NCI-H1105 (cell line): ENCODE measurements at places on chromosomes 7 and 10.

- no peak for DNase-seq
Observed at GRCh38 chr7:76220185-76221057, 18.7 kb downstream of the SRRM3 start.

DNA sequence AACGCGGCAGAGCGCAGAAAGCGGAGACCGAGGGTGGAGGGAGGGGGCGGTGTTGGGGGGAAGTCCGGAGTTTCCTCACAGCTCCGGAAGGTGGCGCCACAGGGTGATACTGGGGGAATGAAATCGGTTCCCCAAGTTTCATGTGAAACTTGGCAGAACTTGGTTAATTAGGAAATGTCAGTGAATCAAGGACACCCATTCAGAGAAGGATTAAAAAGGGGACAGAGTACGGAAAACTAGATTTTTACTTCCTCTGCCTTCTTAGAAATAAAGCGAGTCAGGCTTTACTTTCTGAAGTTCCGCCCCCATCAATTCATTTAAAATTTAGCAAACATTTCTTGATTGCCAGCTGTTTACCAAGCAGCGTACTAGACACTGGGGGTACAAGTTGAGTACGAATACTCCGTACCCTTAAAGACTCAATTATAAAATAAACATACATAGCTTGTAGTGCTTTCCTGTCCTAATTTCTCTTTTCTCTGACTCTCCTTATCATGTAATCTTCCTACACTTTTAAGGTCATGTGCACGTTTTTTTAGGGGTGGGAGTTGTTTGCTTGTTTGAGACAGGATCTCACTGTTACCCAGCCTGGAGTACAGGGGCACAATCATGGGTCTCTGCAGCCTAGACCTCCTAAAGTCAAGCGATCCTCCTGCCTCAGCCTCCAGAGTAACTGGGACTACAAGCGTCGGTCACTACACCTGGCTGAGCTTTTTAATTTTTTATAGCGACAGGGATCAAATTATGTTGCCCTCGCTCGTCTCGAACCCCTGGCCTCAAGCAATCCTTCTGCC lies 644 bp upstream of the ABI1 start:
- DNase-seq, result no peak

DNA sequence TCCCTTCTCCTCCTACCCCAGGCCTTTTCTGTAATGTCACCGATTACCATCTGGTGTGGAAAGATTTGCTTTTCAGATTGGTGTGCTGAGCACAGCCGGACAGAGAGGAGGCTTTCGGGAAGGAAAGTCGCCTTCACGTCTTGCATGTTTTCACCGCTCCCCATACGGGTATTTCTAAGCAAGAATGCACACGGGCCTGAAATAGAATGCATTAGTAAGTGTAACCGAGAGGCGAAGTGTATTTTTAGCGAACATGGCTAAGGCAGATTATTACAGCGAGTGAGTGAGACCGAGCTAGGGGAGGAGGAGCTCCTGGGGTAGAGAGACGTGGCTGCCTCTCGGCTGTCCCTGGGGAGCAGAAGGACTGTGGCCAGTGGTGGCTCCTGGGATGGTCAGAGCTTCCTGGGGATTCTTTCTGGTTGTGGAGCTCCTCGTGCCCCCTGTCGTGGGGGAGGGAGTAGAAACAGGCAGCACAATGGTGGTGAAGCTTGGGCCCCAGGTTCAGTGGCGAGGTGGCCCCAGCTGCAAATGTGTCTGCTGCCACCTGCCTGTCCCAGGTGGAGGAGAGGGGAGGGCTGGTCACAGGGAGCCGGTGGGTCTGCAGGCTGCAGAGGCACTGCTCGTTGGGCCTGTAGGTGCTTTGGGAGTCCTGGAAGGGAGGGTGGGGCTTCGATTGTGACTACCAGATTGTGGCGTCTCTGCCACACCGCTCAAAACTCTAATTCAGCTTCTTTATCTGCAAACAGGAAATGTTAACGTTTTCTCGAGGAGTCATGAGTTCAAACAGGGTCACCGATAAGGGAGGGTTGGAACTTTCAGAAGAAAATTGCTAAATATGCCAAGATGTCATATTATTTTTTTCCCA lies 135.8 kb downstream of the CAMK1D start:
- no peak for DNase-seq

DNA sequence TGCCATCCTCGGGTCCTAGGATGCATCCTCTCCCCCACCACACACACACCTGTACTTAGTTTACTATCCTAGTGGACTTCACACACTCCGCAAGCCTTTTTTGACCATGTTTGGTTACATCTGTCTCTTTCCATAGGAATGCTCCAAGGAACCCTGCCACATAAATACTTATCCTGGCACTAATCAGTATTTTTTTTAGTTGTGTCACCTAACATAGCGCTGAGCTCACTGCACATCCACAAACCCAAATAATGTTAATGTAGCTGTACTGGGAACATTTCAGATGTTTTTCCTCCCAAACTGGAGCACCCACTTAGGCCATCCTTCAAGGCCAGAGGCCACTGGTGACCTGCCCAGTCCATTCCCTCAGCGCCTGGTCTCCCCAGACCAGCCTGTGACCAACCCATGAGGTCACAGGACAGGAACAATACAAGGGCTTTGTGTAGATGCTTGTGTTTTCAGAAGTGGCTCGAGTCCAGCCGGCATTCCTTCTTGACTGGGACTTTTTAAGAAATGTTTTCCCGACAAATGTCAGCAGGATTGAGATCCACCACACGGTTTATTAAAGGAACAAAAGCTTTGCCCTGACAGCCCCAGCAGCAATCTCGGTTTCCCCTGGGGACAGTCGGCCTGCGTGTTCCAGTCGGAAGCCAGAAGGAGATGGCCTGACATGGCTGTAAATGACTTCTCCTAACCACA lies 181.4 kb downstream of the JCAD start:
- no peak for DNase-seq
